ENCODE measurements at places on chromosomes 13 and 19.
A peak's percentile ranks its signal among the peaks of the same experiment; 100 is the strongest.

- DNase-seq = no peak
Measured at GRCh38 chr13:23460921-23461320, 27.4 kb upstream of the SACS start.

DNA sequence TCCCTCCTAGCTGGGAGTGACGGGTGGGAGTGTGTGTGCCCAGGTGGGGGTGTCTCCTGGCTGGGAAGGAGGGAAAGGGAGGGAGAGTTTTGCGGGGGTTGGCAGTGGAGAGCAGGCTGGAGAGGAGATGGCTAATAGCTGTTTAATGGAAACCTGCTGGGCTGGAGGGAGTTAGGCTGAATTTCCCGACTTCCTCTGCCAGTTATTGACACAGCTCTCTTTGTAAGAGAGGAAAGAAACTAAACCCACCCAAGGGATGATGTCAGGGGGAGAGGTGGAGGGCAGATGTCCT lies 10.2 kb upstream of the ILF3 start:
- no peak for DNase-seq

GRCh38 chr19:48798937-48799336 lies 11.9 kb downstream of the BCAT2 start:
- no peak for DNase-seq

DNA sequence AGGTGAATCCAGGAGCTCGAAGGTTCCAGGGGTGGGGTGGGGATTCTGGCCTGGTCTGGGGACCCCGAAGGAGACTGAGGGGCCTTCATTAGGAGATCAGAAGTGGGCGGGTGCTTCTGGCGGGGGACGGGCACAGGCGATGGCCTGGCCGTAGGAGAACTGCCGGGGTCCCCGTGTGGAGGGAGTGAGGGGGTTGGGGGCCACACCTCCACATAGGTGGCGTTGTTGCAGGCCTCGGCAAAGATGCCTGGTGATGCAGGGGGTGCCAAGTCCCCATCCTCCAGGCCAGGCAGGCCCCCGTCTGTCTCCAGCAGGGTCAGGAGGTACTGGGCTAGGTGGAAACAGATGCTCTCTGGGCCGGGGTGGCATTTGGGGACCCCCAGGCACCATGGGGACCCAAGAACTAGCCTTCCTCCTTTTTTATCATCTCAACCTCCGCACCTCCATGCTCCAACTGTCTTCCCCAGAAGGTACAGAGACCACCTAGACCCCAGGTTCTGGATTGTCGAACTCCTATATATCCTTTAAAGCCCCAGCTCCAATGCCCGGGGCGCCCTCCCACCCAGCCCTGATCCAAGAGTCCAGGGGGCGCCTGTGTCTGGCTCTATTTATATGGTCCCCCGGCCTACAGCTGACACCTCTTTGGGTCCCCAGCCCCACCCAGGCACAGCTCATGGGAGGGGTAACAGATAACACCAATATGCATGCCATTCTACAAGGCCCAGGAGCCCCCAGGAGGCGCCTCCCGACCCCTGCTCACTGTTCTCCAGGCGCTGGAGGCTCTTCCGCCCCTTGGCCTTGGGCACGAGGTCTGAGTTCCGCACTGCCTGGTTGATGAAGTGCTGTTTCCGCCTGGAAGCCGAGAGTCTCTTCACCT lies 8.2 kb downstream of the RNU6-9 start:
- DNase-seq = no peak

DNA sequence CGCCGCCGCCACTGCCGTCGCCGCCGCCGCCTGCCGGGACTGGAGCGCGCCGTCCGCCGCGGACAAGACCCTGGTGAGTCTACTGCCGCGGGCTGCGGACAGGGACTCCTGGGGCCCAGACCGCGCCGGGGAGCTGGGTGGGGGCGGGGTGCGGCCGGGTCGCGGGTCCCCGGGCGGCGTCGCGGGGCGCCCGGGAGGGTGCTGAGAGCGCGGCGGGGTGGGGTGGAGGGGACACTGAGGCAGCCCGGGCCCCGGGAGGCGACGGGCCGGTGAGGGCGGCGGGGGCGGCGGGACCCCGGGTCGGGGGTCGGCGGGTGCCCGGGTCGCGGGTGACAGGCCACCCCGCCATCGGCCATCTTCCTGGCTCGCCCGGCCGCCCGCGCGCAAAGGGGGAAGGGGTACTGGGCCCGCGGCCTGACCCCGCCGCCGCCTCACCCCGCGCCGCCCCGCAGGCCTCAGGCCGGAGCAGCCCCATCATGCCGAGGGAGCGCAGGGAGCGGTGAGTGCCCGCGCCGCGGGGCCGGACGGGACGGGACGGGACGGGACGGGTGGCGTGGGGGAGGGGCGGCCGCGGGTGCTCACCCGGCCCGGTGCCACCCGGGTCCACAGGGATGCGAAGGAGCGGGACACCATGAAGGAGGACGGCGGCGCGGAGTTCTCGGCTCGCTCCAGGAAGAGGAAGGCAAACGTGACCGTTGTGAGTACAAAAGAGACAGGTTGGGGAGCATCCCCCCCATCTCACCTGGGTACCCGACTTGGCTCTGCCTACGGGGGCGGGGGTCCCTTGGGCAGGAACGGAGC lies 489 bp downstream of the CCNE1 start:
- DNase-seq = peak; percentile 8
